Right lobe of liver (tissue), 6 donors: ENCODE measurements at places on chromosomes 7 and 10. TPM values are rescaled to one million over a fixed set of nuclear protein-coding genes. Genes with fewer than 3 reads are reported as not detected.

Gene ZNF503
- 3.8 TPM for total RNA-seq

Gene UTF1
- not detected for total RNA-seq

DNA sequence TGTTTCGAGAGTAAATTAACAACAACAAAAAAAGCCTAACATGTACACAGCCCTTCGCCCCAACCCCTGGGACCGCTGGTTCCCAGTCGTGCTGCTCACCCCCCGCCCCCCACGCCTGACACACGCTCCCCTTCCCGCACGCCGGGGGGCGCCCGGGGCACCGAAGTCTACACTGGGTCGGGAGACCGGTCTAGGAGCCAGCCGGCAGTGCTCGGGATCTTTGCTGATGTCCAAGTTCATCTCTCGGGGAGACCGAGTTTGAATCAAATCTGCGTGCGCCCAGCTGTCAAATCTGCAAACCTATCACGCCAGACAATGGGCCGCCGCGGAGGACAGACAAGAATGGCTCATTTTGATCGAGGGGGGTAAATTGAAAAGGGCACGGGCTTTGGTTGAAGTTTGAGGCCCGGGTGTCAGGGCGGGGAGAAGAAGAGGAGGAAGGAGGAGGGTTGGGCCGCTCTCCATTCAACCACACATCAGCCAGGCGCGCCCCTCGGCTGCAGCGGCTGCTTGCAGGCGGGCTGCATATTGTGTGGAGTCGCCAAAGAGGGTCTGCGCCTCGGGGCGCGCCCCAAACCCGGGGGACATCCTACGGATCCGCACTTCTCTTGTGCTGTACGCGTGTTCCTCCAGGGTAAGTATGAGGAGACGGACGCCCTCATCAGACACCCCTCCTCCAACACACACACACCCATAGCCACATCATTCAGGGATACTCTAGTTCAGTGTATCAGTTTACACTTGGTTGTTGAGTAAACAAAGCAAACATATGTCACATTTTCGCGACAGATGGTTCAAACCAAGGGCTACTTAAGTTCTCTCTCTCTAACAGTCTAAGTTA lies 1.3 kb upstream of the GFRA1 start:
- DNase-seq: peak; percentile 45
- no peaks in the 10 kb centered on the region for H3K36me3 ChIP-seq
- no peaks in the 10 kb centered on the region for H3K27me3 ChIP-seq
- peak overlapping the region; percentile 73 for H3K4me3 ChIP-seq
- H3K4me1 ChIP-seq: peaks cover 6% of the 10 kb centered on the region
- H3K27ac ChIP-seq: peak overlapping the region; percentile 79

GRCh38 chr10:70843333-70843732 lies 27.6 kb downstream of the SGPL1 start:
- peaks cover 9% of the 10 kb centered on the region for H3K4me1 ChIP-seq
- no peak overlapping the region for H3K27ac ChIP-seq
- H3K36me3 ChIP-seq: peaks cover 19% of the 10 kb centered on the region
- H3K27me3 ChIP-seq: no peaks in the 10 kb centered on the region

DNA sequence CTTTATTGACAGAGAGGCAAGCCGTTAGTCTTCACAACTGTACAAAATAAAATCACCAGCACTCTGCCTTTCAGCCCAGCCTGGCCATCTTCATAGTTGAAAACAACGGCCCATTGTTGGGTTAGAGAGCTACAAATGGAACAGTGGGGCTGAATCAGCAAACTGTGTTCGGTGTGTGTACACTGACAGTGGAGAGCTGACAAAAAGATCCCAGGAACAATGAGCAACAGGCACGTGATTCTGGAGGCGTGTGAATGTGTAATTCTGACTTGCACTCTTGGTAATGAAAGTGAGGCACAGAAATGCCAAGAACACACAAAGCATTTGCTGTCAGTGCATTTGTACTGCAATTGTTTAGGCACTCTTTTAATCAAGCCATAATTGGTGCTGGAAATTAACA lies 303.7 kb downstream of the WDR11 start:
- H3K4me3 ChIP-seq: no peak overlapping the region
- no peak for DNase-seq
- H3K27ac ChIP-seq: no peak overlapping the region
- H3K36me3 ChIP-seq: no peaks in the 10 kb centered on the region

DNA sequence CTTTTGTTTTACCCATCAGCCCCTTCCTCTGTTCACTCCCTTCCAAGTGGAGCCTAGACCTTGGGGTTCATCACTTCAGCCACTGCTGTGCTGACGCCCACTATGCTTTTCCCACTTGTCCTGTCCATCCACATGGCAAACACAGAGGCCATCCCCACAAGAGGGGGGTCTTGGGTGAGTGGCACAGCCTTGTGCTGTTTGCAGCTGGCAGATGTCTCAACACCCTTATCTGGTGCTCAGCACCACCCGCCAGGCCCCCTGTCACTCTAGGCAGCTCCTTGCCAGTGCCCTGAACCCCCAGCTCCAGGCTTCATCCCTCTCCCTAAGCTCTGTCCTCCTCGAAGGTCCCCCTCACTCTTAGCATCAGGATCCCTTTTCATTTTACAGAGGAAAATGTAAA lies 13.1 kb downstream of the BLVRA start:
- DNase-seq: no peak
- H3K36me3 ChIP-seq: no peaks in the 10 kb centered on the region
- no peak overlapping the region for H3K27ac ChIP-seq

- no peak for DNase-seq
- H3K27me3 ChIP-seq: no peaks in the 10 kb centered on the region
- no peaks in the 10 kb centered on the region for H3K36me3 ChIP-seq
- H3K27ac ChIP-seq: no peak overlapping the region
These were observed 67.8 kb upstream of the NMT2 start for GRCh38 chr10:15236340-15236739.

GRCh38 chr10:18140149-18140956 lies at the start of gene CACNB2:
Gene CACNB2 (plus strand): TSS chr10:18140424.
- peak within 1 kb of the TSS; percentile 33 for H3K4me3 ChIP-seq
- H3K4me1 ChIP-seq: no peaks in the 10 kb centered on the region
- no peaks in the 10 kb centered on the region for H3K36me3 ChIP-seq
- H3K27me3 ChIP-seq: peaks cover 7% of the 10 kb centered on the region
- peak; percentile 62 for DNase-seq
- no peak within 1 kb of the TSS for H3K27ac ChIP-seq

DNA sequence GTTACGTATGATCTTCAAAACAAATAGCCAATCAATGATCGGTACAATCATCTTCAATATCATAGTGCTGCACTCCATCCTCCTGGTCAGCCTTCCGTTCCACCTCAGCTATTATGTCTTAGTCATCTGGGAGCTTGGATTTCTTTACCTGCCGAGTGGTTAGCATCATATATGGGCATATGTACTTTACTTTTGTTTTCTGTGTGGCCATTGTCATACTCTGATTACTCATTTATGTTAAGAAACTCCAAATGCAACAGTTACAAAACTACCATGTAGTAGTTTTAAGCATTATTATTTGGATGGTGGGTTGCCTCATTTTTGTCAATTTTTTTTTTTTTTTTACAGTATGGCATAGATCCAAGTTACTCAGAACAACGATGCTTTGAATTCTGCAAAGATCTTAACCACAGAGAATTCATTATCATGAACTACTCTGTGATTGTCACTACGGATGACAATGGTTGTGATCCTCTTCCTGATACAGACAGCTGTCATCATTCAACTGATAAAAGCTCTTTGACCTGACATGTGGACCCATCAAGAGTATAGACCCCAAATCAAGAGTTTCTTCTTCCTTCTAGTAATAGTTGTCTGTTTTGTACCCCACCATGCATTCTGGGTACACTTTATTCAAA lies 52.1 kb upstream of the NME8 start:
- H3K27ac ChIP-seq: no peak overlapping the region
- H3K27me3 ChIP-seq: no peaks in the 10 kb centered on the region
- no peaks in the 10 kb centered on the region for H3K36me3 ChIP-seq
- H3K4me3 ChIP-seq: no peak overlapping the region

DNA sequence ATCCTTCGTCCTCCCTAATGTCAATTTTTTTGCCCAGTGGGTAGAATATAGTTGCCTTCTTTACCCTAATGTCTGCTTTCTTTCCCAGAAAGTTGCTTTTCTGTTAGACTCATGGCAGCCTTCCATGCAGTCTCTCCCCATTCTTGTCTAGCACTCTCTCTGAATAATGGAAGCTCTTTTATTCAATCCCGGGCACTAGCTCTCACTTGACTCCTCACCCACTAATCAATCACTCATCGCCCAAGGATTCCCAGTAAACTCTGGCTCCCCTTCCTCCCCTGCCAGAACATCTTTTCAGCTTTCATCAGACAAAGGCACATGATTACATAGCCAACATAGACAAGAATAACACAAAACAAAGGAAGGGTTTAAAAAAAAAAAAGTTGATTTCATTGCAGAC lies 100.2 kb upstream of the RELN start:
- no peaks in the 10 kb centered on the region for H3K27me3 ChIP-seq
- H3K4me3 ChIP-seq: no peak overlapping the region
- H3K27ac ChIP-seq: no peak overlapping the region
- no peaks in the 10 kb centered on the region for H3K4me1 ChIP-seq

DNA sequence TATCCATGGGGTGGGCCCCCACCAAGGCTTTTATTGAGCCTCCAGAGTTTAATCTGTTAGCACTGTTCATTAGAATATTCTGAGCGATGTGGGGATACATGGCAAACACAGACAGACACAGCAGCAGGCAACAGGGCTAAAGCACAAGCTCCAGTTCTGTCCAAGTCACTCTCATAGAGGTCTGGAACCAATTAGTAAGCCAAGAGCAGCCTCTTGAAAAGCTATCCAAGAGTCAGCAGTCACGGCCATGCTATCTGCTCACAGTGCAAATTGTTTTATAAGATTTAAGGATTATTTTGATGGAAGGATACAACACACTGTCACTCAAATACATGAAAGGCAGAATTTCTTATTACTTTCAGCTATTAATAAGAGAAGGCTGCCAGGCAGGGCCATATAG lies 86.4 kb upstream of the DGKB start:
- H3K27me3 ChIP-seq: no peaks in the 10 kb centered on the region
- H3K27ac ChIP-seq: no peak overlapping the region
- no peak overlapping the region for H3K4me3 ChIP-seq
- no peaks in the 10 kb centered on the region for H3K36me3 ChIP-seq
- DNase-seq: no peak

DNA sequence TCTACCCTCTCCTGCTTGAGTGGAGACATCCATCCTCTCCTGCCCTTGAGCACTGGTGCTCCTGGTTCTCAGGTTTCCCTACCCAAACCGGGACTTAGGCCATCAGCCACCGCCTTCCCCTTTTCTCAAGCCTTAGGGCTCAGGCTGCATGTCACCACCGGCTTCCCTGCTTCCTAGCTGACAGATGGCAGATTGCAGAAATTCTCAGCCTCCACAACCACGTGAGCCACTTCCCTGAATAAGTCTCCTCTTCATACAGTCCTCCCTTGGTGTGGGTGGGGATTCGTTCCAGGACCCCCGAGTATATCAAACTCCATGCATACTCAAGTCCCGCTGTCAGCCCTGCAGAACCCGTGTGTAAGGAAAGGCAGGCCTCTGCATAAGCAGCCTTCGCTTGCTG lies 203.5 kb upstream of the ZNF32 start:
- DNase-seq: no peak
- H3K27ac ChIP-seq: no peak overlapping the region
- no peak overlapping the region for H3K4me3 ChIP-seq
- H3K4me1 ChIP-seq: no peaks in the 10 kb centered on the region

DNA sequence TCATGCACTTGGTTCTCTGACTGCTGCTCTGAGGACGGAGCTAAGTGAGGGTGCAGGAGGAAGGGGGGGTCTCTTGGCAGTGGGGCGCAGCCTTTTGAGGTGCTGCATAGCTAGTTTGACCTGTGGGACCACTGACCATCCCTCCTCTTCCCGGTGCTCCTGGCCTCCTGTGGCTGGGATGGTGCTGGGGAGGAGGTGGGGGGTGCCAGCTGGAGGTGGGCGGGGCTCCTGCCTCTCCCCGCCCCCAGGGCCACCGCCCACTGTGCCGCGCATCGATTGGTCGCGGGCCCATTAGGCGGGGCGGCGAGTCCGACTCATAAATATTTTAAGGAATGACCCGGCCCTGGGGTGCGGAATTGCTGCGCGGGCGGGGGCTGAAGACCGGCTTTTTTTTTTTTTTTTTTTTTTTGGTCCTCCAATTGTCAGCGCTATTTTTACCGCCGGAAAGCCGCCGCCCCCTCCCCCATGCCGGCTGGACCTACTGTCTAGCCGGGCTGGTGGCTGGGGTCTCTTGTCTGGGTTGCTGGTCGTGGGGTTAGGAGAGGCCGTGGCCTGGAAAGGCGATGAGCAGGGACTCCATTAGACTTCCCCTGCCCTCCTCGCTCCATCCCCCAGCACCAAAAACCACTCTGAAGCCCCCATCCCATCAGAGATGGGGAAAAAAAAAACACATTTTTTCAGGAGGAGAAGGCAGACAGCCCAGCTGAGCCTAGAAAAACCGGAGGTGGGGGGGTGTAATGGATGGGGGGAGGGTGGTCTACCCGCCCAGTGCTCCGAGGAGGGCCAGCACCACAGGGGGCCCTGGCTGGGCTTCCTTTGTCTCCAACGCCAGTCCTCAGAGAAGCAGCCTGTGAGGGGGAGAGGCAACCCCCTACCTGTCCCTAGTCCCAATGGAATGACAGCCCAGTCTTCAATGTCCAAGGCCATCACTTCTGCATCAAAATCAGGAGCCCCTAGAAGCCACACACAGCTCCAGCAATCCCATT lies 6.4 kb downstream of the SH2B2 start:
- H3K4me3 ChIP-seq: no peak overlapping the region
- no peaks in the 10 kb centered on the region for H3K27me3 ChIP-seq
- DNase-seq: no peak
